Activated CD4-positive, alpha-beta T cell treated with anti-CD3 and anti-CD28 coated beads, Interleukin-2, amount 50 U/mL, for 1 hour (primary cell): ENCODE measurements at places on chromosomes 4 and X.
A peak's percentile ranks its signal among the peaks of the same experiment; 100 is the strongest.

- DNase-seq = no peak
These were observed 8.0 kb downstream of the IGFBP7 start for GRCh38 chr4:57102050-57102624.

DNA sequence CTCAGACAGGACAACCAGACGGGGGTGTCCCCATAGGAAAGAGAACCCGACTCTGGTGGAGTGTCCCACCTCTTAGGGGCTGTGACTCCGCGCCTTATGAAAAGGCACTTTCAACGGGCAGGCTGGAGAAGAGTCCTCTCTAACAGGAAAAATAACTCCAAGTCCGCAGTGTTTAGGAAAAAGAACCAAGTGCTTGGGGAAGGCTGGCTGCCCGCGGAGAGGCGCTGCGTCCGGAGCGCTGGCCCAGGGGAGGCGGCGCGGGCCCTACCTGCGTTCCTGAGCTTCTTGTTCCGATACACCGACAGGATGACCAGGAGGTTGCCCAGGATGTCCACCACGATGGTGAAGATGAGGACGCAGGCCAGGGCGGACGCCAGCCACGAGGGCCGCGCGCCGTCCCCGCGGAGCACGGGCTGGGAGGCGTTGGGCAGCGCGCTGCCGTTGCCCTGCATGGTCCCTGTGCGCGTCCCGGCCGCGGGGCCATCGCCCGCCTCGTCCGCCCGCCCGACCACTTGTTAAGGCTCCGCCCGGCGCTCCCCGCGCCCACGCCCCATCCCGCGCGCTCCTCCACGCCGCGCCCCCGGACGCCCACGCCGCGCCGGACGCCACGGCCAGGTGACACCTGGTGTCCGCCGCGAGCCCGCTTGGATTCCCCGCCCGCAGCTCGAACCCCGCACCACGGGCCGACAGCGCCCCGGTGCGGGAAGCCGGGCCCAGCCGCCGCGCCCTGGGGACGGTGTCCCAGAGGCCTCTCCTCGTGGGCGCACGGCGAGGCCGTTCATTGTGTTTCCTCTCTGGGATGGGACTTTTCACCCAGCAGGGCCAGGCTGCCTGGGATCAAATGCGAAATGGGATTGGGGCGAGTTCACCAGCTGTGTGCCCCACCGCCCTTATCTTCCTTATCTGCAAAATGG, at the start of gene MTNR1A:
TSS of gene MTNR1A (minus strand) at position 654 of the 914 bp plus-strand sequence. CDS start at position 452, 202 bp downstream.
- DNase-seq = no peak

- no peak for DNase-seq
These were observed 9.9 kb upstream of the MOB1B start for GRCh38 chr4:70892086-70892769.

GRCh38 chrX:64976673-64977040, 407 bp upstream of the ZC4H2 start:
- no peak for DNase-seq

DNA sequence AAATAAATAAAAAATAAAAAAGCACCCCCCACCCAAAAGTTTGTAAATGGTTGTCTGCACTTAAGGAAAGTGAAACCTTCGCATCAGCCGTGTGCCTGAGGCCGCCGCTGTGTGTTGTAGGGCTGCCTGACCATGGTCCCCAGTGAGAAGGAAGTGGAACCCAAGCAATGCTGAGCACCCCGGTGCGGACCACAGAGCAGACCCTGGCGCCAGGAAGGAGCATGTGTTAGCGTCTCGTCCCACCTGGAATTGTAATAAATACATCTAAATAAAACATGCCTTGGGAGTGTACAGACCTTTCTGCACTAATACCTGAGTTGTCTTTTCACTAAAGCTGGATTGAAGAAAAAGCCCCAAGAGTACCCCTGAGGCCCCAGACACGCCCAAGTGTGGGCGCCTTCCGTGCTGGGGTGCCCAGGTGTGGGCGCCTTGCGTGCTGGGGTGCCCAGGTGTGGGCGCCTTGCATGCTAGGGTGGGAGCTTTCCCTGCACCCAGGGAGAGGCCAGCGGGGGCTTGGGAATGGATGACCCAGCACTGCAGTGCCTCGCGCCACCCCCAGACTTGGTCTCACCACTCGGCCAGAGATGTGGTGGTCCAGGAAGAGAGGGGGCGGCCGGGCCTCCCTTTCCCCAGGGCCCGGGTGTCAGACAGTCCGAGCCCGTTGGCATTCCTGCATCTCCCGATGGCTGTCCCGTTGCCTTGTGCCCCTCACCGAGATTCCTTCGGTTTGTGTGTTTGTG, 33.7 kb downstream of the HTT-AS start:
- DNase-seq = no peak

- DNase-seq = no peak
These were observed 18.4 kb downstream of the IQSEC2 start for GRCh38 chrX:53262918-53263394.

GRCh38 chr4:158521484-158522088, at the start of gene RXFP1:
Gene RXFP1 (plus strand): TSS chr4:158521882. CDS start chr4:158521977, 95 bp downstream.
- no peak for DNase-seq

- no peak for DNase-seq
These were observed 1.3 kb downstream of the PARM1 start for GRCh38 chr4:74934016-74934831.

- peak; percentile 32 for DNase-seq
These were observed 1.6 kb downstream of the KDM6A start for GRCh38 chrX:44874420-44875184.

- no peak for DNase-seq
These were observed 351.2 kb downstream of the BMPR1B start for GRCh38 chr4:95108883-95109421.

GRCh38 chrX:103864886-103865534, 33.0 kb upstream of the RAB9B start:
- DNase-seq = no peak

DNA sequence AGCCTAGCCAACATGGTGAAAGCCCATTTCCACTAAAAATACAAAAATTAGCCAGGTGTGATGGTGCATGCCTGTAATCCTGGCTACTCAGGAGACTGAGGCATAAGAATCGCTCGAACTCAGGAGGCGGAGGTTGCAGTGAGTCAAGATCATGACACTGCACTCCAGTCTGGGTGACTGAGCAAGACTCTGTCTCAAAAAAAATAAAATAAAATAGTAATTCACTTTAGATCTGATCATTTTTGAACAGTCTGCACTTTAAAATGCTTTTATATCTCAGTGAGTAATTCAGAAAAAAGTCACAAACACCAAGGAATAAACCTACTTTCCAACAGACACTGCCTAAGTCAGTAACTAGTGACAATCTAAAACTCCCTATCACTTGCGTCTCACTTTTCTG, 25.6 kb upstream of the CORIN start:
- DNase-seq = no peak

DNA sequence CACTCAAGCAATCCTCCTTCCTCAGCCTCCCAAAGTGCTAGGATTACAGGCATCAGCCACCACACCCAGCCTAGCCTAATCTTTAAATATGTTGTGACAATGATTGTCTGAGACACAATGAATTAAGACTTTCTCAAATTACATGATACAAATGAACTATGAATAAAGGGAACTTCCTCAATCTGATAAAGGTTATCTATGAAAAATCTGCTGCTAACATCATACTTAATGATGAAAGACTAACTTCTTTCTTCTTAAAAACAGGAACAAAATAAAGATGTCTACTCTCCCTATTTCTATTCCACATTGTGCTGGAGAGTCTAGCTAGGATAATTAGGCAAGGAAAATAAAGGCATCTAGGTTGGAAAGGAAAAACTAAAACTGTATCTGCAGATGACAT, 60.0 kb downstream of the PDHA1 start:
- DNase-seq = no peak

DNA sequence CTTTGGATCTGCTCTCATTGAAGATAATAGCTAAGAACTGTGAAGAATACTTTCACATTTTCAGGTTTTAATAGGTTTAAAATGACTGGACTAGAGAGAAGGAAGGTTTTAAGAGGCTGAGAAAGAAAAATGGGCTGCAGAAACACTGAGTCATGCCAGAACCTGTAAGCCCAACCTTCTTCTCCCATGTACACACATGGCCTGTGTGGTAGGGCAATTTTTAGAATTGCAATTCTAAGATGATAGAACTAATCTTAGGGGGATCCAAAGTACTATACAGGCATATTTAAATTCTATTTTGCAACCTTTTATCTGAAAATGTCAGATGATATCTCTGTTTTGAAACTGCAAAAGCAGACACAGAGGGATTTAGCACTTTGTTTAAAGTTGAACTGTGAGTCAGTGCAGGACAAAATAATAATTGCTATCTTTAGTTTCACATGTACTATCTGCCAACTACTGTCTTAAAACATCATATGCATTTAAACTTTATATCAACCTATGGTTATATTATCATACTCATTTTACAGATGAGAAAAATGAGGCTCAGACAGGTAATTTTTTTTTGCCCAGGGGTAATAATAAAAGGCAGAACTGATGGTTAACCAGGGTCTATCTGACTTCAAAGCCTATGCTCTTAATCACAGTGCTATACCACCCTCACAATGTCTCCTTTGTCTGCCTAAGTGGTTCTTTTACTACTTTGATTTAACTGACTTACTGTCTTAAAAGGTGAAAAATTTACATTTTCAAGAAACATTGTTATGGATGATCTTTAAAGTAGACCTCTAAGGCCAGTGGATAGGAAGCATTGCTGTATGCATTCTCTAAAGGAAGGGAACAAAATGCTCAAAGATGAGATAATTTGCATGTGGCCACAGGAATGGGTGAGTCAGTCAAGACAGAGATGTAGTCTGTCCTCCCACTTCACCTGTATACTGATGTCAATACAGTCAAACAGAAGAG, 4.3 kb downstream of the TMPRSS11E start:
- no peak for DNase-seq

DNA sequence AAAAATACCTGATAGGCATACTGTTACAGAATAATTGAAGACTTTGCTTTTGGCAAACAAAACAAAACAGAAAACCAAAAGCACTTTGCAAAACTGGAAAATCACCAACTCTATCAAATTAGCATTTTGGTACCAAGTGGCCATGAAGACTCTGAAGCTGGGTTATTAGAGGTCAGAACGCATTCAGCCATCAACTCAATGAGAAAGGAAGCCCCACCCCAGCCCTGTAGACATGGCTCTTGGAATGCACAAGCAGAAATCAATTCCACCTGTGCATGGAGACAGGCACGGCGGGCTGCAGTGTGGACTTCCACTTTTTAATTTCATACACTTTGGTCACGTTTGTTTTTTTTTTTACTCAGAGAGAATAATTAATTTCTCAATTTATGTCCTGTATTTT, 93.6 kb upstream of the DHX15 start:
- DNase-seq = no peak

GRCh38 chr4:183200453-183200852, 101.4 kb downstream of the WWC2 start:
- no peak for DNase-seq

DNA sequence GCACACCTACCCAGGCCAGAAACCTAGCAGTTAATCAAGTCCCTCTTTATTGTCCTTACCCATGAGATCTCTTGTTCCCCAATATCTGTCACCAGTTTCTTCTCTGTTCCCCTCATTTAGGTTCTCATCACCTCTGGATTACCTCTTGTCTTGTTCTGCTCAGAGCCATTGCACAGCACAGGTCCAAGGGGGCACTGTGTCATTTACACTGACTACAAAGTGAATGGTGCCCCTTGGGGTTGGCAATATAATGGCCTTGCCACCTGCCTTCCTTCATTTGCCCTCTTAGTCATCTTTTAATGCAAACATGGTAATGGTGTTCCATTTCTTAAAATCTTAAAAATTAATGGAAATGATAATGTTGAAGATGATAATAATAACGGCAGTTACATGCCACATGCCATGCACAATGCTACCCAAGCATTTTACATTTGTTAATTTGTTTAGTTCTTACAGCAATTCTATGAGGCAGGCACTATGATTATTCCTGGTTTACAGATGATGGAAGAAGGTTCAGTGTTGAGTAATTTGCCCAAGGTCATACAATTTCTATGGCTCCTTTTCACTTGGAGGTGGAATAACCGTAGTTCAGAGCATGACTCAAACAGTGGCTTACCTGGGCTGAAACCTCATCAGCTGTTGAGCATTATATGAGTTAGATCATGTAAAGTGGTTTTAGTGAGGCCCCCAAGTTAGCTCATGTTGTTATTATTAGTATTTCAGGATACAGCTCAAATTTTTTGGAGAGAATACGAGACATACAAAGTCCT, 117.9 kb downstream of the RASL11B start:
- no peak for DNase-seq

GRCh38 chr4:77003400-77003799, 53.8 kb downstream of the SEPTIN11 start:
- no peak for DNase-seq

- no peak for DNase-seq
These were observed 129.1 kb downstream of the CBR4 start for GRCh38 chr4:168880811-168881595.

GRCh38 chrX:87517571-87518141, at the start of gene KLHL4:
Gene KLHL4 (plus strand): TSS chrX:87517802. CDS start chrX:87517894, 92 bp downstream.
- DNase-seq = no peak

- peak; percentile 14 for DNase-seq
These were observed 69.2 kb upstream of the PNPLA4 start for GRCh38 chrX:7996414-7996813.

- no peak for DNase-seq
These were observed 315.7 kb downstream of the FBXW7 start for GRCh38 chr4:152220201-152220666.
